ENCODE measurements at places on chromosomes 3 and 15.

GRCh38 chr3:3701949-3702348 is 97.3 kb upstream of the LRRN1 start:
- DNase-seq = no peak

GRCh38 chr15:101048176-101048575 is 129.0 kb downstream of the LRRK1 start:
- no peak for DNase-seq

DNA sequence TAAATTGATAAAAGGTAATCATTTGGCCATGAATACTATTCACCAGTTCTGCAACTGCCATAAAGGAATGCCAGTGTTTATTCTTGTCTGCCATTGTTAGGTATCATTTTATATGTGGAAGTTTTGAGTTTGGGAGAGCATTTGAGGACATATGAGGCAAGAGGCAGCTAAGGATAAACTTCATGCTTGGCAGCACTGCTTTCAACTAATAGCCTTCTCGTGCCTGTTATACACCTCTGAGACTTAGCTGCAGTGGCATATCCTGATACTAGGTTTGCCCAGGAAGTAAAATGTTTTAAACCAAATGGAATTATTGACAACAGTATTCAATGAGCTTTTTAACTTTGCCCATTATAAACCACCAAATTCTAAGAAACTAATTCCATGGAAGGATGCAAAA is 126.0 kb upstream of the DPH6 start:
- no peak for DNase-seq

DNA sequence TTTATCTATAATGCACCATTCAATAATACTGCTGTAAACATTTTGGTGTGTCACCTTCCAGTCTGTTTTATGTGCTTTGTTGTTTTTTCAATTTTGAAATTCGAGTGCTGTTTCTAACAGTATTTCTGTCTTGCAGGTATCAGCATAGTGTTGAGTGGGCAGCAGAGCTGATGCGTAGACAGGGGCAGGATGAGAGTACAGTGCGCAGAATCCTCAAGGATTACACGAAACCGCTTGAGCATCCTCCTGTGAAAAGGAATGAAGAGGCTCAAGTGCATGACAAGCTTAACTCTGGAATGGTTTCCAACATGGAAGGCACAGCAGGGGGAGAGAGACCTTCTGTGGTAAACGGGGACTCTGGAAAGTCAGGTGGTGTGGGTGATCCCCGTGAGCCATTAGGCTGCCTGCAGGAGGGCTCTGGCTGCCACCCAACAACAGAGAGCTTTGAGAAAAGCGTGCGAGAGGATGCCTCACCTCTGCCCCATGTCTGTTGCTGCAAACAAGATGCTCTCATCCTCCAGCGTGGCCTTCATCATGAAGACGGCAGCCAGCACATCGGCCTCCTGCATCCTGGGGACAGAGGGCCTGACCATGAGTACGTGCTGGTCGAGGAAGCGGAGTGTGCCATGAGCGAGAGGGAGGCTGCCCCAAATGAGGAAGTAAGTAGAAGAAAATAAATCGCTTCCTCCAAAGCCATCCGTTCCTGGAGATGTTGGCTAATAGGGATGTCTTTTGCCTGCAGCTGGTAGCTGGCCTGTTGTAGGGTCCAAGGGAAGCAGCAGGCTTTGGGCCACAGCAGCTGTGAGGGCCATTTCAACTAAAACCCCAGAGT is 19.1 kb downstream of the TSEN2 start:
- DNase-seq = no peak

DNA sequence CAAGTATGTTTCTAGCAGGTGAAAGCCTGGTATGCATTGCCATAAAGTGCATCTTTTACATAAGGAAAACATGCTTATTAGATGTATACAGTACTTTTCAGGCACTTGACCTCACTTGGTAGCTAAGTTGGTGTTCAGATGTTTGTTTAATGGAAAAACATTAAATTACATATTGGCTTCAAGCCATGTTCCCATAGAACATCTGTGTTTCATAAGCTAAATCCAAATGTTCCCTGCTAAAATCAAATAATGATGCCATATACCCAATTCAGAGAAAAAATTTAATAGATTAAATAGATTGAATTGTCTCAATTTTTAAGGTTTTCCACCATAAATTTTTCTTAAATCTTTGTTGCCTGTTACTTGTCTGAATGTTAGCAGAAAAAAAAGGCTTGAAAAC is 19.1 kb upstream of the RPL22L1 start:
- no peak for DNase-seq
